ENCODE measurements at places on chromosomes 6 and 20.

DNA sequence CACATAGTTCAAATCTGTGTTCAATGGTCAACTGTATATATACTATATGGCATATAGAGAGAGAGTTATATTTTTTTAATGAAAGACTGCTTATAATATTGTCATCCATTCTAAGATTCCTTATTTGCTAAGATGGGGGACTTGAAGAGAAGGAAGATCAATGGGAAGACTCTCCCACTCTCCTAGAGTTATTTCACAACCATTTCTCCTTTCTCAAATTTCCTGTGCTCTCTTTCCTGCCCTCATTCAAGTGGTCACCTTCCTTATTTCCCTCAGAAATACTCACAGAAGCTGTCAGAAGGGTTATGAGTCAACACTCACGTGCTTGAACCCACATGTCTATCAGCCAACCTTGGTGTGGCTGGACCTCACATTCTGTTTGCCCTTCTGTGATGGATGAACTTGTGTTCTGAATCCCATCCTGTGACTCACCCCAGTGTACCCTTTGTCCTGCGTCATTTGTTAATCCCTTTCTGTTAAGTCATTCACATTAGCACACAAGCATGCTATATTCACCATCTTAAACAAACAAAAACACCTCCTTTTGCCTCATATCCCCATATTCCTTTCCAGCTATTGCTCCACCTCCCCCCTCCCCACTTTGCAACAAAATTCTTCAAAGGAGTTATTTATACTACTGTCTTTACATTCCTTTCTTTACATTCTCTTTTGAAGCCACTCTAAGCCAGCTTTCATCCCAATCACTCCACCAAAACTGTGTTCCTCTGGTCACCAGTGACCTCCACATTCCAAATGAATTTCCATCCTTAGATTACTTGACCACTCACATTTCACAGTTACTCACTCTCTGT lies 279.3 kb upstream of the TCF21 start:
- DNase-seq, result no peak

GRCh38 chr20:433300-433975 lies 25.3 kb downstream of the RBCK1 start:
- no peak for DNase-seq

GRCh38 chr6:147135211-147135681 lies 69.0 kb upstream of the STXBP5 start:
- peak; percentile 2 for DNase-seq

DNA sequence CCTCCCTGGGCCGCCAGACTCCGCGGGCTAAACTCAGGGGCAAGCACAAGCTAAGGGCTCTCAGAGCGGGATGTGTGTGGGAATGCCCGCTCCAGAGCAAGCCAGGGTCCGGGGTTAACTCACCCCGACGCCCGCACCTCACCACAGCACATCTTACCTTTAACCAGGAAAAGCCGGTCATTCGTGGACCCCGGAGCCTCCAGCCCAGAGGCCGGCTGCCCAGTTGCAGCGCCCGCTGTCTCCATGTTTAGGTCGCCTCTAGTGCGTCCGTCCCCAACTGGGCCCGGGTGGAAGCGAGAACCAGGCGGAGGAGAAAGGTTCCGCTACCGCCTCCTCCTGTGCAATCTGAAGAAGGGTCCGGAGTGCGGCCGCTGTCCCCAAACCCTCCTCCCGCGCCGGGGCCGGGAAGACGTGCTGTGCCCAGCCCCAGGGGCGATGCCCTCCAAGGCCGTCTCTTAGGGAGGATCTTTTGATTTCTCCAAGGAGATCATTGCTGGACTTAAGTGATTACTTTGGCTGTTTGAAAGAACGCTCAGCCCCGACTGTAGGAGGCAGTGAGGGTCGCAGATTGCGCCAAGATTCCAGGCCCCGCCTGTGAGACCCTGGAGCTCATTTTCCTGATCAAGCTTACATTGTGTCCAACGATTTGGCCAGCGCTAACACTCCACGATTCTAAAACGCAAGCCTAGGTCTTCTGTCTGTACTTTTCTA lies at the start of gene TMEM242:
TSS of gene TMEM242 (minus strand) at position 265 of the 711 bp plus-strand sequence. CDS start at position 245, 20 bp downstream.
- DNase-seq, result peak; percentile 96

DNA sequence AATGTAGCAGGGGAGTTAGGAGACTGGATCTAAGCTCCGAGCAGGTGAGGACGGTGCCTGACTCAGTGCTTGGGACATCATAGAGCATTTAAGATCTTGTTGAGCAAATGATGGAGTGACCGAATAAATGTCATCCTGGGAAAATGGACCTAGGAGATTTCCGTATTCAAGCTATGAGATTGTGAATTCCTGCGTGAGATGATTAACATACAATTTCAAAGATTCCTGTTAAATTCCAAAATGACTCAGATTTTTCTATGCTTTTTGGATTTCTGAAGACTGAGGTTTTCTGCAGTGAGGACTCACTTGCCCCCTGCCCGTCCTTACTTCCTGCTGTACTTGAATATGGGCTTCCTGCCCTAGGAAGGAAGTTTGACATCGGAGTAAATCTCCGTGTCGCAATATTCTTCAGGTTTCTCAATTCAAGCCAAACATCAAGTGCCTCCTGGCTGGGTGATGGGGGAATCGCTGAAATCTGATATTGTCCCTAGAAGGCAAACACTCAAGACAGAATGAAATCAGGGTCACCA lies 5.2 kb downstream of the SYTL3 start:
- no peak for DNase-seq
